CD8-positive, alpha-beta T cell (primary cell): ENCODE measurements at places on chromosomes 11 and 22.

DNA sequence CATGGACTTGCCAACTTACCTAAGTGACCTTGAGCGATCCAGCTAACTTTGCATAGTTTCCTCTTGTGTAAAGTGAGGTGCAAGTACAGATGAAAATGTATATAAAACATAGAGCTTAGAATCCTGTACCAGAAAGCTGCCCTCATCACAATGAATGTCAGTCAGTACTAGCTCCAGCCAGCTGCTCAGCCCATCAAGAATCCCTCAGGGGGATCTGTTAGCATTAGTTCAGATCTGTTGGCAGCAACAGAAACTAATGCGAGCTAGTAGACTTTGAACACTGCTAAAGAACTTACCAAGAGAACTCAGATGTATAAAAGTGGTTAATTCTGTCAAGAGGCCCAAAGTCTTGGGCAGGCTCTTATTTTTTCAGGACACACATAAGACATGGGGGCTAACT lies 6.3 kb upstream of the C11orf91 start:
- no peak for DNase-seq

DNA sequence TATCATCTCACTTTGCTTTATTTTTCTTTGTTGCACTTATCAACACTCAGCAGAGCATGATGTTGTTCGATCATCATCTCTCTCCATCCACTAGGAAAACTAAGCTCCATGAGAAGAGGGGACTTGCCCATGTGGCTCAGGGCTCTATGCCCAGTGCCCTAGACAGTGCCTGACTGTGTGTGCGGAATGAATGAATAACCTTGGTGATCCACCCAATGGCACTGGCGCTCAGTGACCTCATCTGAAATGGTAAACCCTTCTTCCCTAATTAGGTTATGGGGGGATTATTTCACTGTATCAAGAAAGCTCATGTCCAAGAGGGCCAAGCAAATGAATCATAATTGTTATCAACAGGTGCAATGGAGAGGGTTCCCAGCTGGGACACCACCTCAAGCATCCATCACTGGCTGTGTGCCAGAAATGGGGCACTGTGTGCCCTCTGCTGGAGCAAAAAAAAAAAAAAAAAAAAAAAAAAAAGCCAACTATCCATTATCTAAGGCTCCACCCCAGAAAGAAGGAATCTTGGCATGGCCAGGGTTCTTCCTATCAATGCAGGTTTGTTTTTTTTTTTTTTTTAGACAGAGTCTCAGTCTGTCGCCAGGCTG lies 172.6 kb downstream of the LARGE1 start:
- DNase-seq, result peak; percentile 3

- no peak for DNase-seq
Measured at GRCh38 chr11:76630600-76631281, 39.8 kb downstream of the LRRC32 start.

DNA sequence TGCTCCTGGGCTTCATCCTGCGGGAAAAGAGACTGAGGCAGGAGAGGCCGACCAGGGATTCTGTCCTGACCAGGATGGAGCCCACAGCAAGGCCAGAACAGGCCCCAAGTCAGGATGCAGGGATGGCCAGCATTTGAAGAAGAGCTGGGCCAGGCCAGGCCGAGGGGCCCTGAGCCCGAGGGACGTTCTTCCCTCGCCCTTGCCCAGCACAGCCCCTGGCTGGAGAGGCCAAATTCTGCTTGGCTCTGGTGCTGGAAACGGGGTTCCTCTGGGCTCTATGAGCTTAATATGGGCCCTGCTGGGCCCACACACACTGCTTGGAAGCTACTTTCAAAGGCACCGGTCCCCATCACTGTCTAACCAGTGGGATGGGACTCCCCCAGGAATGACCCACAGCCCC lies 7.6 kb downstream of the APOBEC3G start:
- no peak for DNase-seq

- DNase-seq, result no peak
Measured at GRCh38 chr22:29861672-29862297, 21.2 kb upstream of the MTMR3 start.

DNA sequence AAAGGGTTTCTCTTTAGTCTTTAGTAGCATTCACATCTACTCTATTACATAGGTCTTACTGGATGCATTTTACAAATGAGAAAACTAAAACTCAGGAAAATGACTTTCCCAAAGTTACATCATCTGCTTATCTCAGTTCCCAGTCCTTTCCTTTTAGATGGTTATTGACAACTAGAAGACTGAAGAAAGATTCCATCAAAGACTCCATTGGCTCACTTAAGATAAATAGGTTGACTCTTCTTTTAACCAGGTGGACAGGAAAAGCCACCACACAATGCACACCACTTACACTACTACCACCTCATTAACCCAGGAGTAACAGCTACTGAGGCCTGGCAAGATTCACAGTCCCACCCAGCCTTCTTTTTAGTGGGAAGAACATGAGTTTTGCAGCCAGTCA lies 123.6 kb downstream of the TRIM44 start:
- DNase-seq, result no peak

DNA sequence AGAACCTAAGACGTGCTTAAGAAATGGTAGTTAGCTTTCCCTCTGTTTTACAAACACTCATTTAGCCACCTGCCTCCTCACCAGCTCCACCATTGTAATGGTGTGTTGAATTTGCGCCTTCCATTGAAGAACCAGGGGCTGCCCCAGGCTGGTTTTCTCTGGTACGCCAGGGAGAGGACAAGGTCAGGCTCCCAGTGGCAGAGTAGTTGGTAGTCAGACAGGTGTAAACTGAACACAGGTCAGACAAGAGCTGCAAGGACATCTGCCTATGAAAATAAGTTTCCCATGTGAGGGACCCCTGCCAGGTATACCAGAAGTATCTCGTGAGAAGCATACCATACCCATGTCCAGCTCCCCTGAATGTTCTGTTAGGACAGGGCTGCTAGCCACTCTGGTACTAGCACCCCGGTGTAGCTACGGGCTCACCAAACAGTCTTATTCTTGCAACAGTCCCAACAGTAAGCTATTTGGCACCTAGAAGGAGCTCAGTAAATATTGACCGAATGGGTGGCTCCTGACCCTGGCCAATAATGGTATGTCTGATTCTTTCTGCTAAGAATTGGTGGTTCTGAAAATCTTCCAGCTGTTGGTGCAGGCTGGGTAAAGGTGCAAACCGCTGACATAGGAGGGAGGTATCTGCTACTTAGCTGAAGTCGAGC lies 359.0 kb downstream of the LARGE1 start:
- DNase-seq, result no peak

- DNase-seq, result no peak
Measured at GRCh38 chr11:132848336-132848735, 684.0 kb downstream of the OPCML start.

DNA sequence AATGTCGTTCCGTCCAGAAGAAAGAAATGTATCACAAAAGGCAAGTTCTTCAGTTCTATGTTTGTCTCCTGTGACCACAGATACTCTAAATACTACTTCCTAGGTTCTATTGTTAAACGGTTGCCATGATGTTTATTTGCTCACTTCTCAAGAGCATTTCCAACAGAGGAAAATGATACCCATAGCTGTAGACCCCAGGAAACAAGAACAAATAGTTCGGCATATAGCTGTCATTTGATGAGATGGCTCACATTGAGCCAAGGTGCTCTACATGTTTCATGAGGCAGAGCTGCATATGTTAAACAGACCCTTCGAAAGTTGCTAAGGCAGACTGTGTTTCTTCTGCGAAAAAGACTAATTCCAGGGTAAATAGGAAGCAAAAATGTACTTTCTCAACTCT lies 15.4 kb upstream of the ANGPTL5 start:
- DNase-seq, result no peak

DNA sequence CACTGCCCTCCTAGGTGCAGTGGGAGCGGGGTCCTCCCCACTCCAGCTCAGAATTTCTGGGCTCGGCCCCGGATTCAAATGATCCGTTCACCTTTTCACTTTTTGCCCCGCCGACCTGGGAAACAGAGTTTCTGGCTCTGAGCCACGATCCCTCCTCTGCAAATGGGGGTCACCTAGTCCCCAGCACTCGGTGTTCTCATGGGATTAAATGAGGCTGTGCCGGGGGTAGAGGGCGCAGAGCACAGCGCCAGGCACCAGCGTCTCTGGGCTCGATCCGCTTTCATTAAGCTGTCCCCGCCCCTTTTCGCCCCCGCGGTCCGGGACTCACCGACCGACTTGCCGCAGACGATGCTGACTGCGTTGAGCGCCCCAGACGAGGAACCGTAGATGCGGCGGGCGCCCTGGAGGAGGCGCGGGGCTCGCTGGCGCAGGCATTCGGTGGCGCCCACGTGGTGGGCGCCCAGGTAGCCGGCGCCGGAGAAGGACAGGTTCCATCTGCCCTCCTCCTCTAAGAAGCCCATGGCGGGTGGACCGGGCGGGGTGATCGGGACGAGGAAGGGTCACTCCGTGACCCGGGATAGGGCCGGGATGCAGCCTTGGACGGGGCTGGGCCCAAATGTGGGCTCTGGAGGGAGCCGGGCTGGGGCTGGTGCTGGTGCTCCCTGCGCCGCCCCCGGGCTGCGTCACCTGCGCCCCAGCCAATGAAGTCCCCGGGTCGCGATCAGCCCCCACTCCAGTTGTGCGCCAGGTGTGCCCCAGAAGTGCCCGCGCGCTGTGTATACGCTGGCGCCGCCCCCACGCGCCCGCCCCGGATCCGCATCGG lies at the start of gene PNPLA5:
PNPLA5 (minus strand) TSS at position 654 of the 823 bp plus-strand sequence; CDS start at position 521, 133 bp downstream.
- DNase-seq, result no peak

DNA sequence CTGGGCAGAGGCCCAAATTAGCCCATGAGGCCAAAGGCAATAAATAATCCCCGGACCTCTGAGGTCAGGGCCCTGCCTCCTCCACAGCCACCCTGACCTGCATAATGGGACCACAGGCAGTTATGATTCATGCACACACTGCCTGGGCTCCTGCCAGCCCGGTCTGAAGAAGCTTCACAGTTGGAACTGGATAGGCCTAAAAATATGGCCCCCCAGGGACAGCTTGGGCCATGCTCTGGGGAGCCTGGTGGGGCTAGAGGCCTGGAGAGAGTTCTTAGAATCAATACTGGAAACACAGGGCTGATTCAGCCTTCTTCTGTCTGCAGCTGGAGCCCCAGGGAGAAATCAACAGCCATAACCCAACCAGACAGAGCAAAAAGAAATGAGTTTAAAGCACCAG lies 112.8 kb upstream of the CADM1 start:
- DNase-seq, result no peak

DNA sequence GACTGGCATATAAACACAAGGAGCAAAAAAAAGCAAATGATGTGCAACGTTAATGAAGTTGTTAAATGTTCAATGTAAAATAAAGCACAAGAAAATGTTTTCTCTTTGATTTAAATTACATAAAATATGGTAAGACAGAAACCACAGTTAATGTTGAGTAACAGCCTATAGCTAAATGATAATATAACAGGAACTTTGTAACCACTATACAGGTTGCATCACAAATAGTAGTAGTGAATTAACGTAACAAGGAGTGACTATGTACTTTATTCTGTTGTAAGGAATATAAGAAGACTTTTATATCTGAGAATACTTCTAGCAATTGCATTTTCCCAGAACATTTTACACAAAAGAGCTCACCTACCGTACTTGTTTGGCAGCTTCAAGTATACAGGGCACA lies 16.9 kb downstream of the SAAL1 start:
- no peak for DNase-seq

DNA sequence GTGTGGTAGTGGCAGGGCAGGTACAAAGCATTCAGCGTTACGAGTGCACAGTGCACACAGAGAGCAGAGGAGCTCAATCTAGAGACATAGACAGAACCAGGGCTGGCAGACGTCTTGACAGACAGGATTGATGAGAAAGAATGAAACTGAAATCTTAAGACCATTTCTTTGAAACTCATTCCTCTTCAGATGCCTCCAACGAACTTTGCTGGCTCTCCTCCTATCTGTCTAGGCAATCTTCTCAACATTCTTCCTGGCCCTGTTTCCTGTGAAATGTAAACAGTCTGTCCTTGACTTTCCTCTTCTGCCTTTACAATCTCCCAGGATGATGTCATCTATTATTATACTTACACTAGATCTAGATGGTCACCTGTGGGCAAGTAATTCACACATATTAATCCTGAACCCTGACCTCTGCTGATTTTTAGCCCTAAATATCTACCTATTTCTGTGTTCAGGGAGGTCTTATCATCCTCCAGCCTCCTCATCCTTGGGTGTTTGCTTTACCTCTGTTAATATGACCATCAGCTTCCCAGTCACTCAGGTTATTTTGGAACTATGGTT lies 119.5 kb downstream of the ENTHD1 start:
- DNase-seq, result peak; percentile 7

DNA sequence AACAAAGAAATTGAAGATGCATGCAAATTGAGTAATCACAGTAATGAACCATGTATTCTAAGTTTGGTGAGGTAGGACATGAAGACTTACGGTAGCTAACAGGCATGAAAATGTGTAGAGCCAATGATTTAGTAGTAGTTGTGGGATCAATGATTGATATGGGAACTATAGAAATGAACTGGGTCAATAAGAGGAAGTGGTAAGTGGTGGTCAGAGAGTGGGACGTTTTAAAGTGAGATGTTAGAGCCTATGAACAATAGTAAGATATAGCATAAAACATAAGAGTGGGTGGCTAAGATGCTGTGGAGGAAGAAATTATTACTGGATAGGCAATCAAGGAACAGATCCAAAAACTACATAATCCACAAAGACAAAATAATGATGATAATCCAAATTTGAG lies 45.0 kb downstream of the DLG2 start:
- no peak for DNase-seq

GRCh38 chr11:12868315-12869073 lies 140.6 kb upstream of the RASSF10 start:
- DNase-seq, result no peak

GRCh38 chr11:85407648-85408047 lies 219.5 kb downstream of the DLG2 start:
- DNase-seq, result no peak

DNA sequence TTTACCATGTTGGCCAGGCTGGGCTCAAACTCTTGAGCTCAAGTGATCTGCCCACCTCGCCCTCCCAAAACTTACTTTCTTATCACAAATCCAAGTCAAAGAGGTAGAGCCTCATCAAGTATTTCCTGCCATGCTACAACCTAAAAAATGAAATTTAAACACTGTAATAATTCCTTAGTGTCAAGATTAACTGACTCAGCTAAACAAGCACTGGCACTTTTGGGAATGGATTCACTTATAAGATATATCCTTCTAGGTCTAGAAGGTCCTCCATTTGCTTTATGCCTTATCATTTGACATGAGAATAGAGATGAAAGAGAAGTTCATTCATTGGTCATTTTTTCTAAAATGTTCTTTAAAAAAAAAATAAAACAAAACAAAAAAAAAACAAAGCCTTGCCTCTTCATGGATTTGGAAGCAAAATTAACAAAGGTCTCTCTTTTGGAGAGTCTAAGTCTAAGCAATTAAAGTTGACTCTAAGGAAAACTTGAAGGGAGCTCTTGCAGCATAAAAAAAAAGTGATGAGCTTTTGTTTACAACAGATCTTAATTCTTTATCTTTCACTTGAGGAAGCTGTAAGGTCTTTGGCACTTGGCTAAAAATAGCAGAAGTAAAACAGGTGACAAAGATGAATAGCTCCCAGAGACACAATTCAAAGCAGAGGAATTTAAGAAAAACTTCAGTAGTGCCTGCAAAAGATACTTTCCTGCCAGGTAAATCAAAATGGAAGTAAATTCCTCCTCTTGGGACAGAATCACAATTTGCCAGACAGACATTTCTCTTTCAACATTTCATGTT lies 50.3 kb downstream of the CADM1 start:
- DNase-seq, result no peak
